ENCODE measurements at places on chromosomes 5 and 9.

- H3K4me3 ChIP-seq = no peak overlapping the region
- peak; percentile 12 for DNase-seq
- H3K27me3 ChIP-seq = no peaks in the 10 kb centered on the region
- H3K36me3 ChIP-seq = peaks cover 40% of the 10 kb centered on the region
- H3K4me1 ChIP-seq = peaks cover 87% of the 10 kb centered on the region
These were observed 40.7 kb downstream of the FBXW11 start for GRCh38 chr5:171965745-171966144.

GRCh38 chr5:86463339-86463738 lies 154.4 kb upstream of the COX7C start:
- H3K27me3 ChIP-seq = no peaks in the 10 kb centered on the region
- no peak overlapping the region for H3K27ac ChIP-seq
- H3K4me3 ChIP-seq = no peak overlapping the region
- H3K4me1 ChIP-seq = no peaks in the 10 kb centered on the region

- peaks cover 13% of the 10 kb centered on the region for H3K27me3 ChIP-seq
- no peaks in the 10 kb centered on the region for H3K36me3 ChIP-seq
- H3K4me1 ChIP-seq = no peaks in the 10 kb centered on the region
- DNase-seq = no peak
- H3K4me3 ChIP-seq = no peak overlapping the region
- H3K27ac ChIP-seq = no peak overlapping the region
These were observed 75.6 kb downstream of the ARHGEF28 start for GRCh38 chr5:73701566-73701965.

- H3K4me1 ChIP-seq = no peaks in the 10 kb centered on the region
- H3K27me3 ChIP-seq = no peaks in the 10 kb centered on the region
- DNase-seq = no peak
- H3K27ac ChIP-seq = no peak overlapping the region
- H3K4me3 ChIP-seq = no peak overlapping the region
These were observed 19.1 kb downstream of the NDST1 start for GRCh38 chr5:150527038-150527437.

GRCh38 chr9:136312436-136312835 lies 8.5 kb upstream of the CCDC187 start:
- no peak overlapping the region for H3K27ac ChIP-seq
- no peak overlapping the region for H3K4me3 ChIP-seq
- no peak for DNase-seq
- peaks cover 17% of the 10 kb centered on the region for H3K36me3 ChIP-seq

GRCh38 chr9:3646226-3646625 lies 120.4 kb upstream of the RFX3 start:
- H3K27me3 ChIP-seq = no peaks in the 10 kb centered on the region
- no peak for DNase-seq
- no peaks in the 10 kb centered on the region for H3K36me3 ChIP-seq
- H3K4me1 ChIP-seq = no peaks in the 10 kb centered on the region
- H3K27ac ChIP-seq = no peak overlapping the region

- H3K4me1 ChIP-seq = peaks cover 16% of the 10 kb centered on the region
- peaks cover 45% of the 10 kb centered on the region for H3K36me3 ChIP-seq
- DNase-seq = no peak
- no peak overlapping the region for H3K27ac ChIP-seq
- no peaks in the 10 kb centered on the region for H3K27me3 ChIP-seq
- H3K4me3 ChIP-seq = no peak overlapping the region
These were observed 283.2 kb upstream of the POU5F2 start for GRCh38 chr5:94024620-94025019.

- no peaks in the 10 kb centered on the region for H3K4me1 ChIP-seq
- no peak for DNase-seq
- peaks cover 40% of the 10 kb centered on the region for H3K27me3 ChIP-seq
- H3K4me3 ChIP-seq = no peak overlapping the region
- H3K27ac ChIP-seq = no peak overlapping the region
- no peaks in the 10 kb centered on the region for H3K36me3 ChIP-seq
These were observed 92.5 kb downstream of the TLR4 start for GRCh38 chr9:117796681-117797080.

- no peaks in the 10 kb centered on the region for H3K36me3 ChIP-seq
- H3K27ac ChIP-seq = no peak overlapping the region
- peaks cover 9% of the 10 kb centered on the region for H3K4me1 ChIP-seq
- no peaks in the 10 kb centered on the region for H3K27me3 ChIP-seq
These were observed 36.5 kb upstream of the RASA1 start for GRCh38 chr5:87231037-87231808.

Measured in stimulated activated naive B cell treated with anti-CD40 and anti-IgM and Interleukin-4, amounts not matched to agents 10 μg/mL and 1 μg/mL and 100 μg/mL, for 72 hours (primary cell).